NCI-H1694 (cell line): ENCODE measurements at places on chromosomes 5 and 9.

DNA sequence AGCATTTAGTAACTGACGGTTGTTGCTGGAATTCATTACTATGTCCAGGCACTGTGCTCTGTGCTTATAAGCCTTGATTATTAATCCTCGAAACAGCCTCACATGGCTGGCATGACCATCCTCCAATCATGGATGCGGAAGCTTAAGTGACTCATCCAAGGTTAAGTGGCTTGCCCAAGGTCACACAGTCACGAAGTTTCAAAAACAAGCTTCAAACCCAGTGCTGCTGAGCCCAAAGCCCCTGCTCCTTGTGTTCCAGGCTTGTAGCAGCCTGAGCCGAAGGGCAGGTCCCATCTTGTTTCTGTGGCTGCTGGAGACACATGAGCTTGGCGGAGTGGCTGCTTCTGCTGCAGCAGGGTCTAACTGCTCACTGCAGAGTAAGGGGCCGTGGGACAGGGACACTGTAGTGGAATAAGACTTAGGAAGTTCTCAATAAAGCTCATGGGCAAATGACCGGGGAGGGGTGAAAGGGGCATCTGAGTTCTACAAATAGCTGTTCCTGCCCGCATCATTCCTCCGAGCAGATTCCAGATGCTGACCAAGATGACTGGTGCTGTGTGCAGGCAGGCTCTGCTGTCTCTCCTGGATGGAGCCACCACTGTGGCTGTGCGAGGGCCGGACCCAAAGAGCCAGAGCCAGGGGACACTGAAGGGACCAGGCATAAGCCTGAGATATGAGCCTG, 32.4 kb downstream of the WHRN start:
- peak; percentile 28 for DNase-seq

DNA sequence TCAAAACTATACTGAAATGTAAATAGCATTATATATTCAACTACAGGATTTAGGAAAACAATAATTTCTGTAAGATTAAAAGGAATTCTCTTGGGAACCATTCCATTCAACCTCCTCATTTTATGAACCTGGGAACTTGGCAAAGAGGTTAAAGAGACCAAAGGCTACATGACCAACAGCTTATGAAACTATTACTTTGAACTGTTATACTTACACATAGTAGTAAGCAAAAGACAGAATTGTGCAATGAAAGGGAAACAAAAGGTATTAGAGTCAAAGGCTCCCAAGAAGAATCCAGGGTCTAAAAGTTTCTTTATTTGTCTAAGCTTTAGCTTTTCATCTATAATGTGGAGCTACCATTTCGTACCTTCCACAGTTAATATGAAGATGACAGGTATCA, 7.2 kb downstream of the C9orf72 start:
- no peak for DNase-seq

GRCh38 chr5:72064801-72065570, 42.3 kb upstream of the MAP1B start:
- peak; percentile 29 for DNase-seq

- DNase-seq, result no peak
Measured at GRCh38 chr5:57172466-57173318, 1.2 kb upstream of the GPBP1 start.

GRCh38 chr5:112594941-112595340, 142.7 kb upstream of the APC start:
- no peak for DNase-seq

GRCh38 chr5:138594305-138595058, 19.3 kb upstream of the HSPA9 start:
- DNase-seq, result peak; percentile 30

- DNase-seq, result no peak
Measured at GRCh38 chr9:80873861-80874260, 815.5 kb downstream of the TLE1 start.

DNA sequence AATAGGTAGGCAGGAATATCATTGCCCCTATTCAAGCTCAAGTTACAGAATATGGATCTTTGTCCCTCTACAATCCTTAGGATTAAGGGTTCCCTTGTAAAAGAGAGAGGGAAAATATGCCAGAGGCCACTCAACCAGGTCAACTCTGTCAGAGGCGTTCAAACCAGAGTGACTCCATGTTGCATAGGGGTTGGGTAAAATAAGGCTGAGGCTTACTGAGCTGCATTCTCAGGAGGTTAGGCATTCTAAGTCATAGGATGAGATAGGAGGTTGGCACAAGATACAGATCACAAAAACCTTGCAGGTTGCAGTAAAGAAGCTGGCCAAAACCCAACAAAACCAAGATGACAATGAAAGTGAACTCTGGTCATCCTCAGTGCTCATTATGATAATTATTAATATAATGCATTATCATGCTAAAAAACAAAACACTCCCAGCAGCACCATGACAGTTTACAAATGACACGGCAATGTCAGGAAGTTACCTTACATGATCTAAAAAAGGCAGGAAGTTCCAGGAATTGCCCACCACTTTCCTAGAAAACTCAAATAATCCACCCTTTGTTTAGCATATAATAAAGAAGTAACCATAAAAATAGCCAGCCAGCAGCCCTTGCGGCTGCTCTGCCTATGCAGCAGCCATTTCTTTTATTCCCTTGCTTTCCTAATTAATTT, 64.8 kb downstream of the ERP44 start:
- DNase-seq, result no peak

DNA sequence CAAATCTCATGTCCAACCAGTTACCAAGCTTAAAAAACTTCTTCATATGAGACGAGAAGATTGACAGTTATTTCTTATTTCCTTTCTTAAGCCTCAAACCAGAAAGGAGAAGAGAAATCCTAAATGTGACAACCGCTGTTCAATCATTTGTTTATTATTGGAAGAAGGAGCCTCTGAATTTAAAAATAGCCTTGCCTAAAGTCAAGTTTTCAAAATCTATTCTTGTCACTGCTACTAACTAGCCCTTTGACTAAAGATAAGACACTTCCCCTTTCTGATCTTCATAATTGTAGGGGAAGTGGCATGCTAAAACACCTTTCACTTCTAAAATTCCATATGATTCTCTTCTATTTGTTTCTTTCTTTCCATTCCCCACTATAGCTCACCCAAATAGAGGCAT, 106.2 kb upstream of the EMB start:
- DNase-seq, result no peak

- no peak for DNase-seq
Measured at GRCh38 chr5:112687306-112687705, 50.4 kb upstream of the APC start.

DNA sequence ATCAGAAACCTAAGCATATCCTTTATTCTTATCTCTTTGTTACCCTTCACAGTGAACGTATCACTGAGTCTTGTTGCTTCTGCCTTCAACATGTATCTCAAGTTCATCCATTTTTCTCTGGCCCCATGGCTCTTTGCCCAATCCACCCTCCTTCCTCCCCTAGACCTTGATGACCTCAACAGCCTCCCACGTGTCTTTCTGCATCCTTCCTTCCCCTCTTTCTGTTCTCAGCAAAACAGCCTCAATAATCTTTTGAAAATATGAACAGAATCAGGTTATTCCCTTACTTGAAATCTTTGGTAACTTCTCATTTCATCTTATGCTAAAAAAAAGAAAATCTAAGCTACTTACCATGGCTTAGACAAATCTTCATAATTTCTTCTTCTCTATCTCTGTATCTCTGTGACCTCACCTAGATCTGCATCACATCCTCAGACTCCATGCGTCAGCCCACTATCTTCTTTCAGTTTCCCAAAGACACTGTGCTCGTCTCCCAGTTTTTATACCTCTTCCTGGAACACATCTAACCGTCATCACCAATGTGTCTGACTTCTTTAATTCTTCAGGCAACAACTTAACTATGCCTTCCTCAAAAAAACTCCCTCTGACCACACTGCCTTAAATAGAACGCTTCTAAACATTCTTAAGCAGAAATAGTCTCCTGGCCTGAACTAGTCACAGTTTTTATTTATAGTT, 208.0 kb downstream of the PARP8 start:
- DNase-seq, result no peak

GRCh38 chr5:67163863-67164595, 32.6 kb downstream of the CD180 start:
- DNase-seq, result no peak

- no peak for DNase-seq
Measured at GRCh38 chr5:58133216-58133615, 326.7 kb downstream of the PLK2 start.

DNA sequence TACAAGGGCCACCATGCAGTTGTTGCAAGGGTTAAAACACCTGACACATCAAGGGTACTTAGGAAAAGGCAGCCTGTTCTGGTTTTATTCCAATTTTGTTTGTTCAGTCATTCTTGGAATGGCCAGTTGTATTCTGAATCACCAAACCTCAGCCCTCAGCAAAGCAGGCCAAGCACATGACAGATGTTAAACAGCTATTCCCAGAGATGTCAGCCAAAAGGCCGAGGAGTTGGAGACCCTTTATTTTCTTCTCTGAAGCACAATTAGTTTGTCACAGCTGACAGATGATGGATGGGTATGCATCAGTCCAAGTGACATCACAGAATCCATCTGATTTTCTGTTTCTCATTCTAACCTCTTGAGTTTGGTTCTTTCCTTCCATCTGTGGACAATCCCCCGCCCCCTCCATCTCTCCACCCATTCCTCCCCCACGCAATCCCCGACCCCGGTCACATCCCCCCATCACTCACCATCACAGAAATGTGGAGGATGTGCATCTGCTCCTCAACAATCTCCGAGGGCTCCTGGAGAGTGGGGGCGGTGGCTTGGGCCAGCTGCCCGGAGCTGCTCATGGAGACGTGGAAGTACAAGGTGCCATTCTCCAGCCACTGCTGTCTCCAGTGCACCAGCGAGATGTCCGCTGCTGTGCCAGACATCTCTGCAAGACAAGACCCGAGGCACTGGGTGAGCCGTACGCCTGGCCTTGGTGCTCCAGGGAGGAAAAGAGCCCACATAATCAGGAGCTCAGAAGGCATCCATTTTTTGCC, 123.8 kb downstream of the ASTN2 start:
- DNase-seq, result no peak

GRCh38 chr9:129026442-129027223, 1.5 kb downstream of the SH3GLB2 start:
- no peak for DNase-seq

- no peak for DNase-seq
Measured at GRCh38 chr5:91160714-91161285, 222.3 kb downstream of the ARRDC3 start.

DNA sequence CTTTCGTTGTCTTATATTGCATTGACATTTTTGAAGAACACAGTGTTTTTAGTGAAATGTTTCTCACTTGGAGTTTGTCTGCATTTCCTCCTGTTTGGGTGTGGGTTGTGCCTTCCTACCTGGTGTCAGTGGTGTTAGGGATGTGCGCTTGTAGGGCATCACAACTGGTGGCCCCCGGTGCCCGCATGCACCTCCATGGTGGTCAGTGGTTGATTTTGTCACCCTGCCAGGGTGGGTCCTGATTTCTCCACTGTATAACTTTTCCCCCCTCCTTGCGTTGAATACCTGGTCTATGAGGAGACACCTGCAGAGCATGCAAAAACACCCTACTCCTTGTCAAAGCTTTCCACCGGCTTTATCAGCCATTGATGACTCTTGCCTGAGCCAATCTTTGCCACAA, 132.9 kb downstream of the BARX1 start:
- no peak for DNase-seq

- DNase-seq, result no peak
Measured at GRCh38 chr9:5563886-5564285, 53.6 kb downstream of the PDCD1LG2 start.

DNA sequence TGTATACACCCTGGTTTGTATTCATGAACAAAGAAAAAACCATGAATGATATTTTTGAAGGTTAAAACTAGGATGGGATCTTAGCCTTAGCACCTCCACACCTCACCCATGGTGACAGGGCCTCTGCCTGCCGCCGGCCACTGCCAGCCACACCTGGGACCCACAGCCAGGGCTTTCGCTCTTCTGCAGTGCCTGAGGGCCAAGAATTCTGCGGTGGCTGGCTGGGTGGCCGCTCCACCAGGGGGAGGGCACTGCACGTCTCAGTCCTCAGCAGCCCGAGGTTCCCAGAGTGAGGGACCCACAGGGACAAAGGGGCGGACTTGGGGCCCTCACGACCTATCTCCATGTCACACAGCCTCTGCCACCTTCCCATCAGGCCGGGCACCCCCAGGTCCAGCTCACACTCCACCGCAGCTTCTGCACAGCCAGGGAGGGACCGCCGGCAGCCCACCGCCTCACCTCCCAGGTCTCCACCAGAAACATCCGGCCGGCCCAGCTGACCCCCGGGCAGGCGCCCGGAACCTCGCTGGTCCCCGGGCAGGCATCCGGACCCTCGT, 6.9 kb downstream of the EXD3 start:
- no peak for DNase-seq

- DNase-seq, result no peak
Measured at GRCh38 chr5:36200513-36200912, 41.2 kb downstream of the NADK2 start.

- DNase-seq, result no peak
Measured at GRCh38 chr9:136353088-136353487, 10.5 kb downstream of the DNLZ start.

GRCh38 chr9:78666818-78667414, 370.0 kb downstream of the PSAT1 start:
- no peak for DNase-seq

GRCh38 chr5:16713386-16713928, 96.7 kb upstream of the RETREG1 start:
- DNase-seq, result no peak

DNA sequence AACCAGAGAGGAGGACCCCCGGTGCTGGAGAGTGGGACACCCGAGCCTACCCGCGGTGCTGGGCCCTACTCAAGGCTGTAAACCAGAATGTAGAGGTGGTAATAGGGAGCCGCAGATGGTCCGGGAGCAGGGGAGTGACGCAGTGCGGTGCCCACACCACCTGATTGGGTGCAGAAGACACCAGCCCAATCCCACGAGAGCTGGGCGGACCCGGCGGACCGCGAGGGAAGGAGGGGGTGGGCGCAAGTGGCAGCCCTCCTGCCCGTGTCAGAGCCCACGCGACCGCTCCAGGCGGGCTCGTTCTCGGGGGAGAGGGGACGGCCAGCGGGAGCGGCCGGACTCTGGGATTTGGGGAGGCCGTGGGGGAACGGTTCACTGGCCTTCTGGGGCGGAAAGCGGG, 71.2 kb downstream of the C9orf50 start:
- DNase-seq, result no peak

- DNase-seq, result no peak
Measured at GRCh38 chr9:72165821-72166547, 16.7 kb downstream of the GDA start.

DNA sequence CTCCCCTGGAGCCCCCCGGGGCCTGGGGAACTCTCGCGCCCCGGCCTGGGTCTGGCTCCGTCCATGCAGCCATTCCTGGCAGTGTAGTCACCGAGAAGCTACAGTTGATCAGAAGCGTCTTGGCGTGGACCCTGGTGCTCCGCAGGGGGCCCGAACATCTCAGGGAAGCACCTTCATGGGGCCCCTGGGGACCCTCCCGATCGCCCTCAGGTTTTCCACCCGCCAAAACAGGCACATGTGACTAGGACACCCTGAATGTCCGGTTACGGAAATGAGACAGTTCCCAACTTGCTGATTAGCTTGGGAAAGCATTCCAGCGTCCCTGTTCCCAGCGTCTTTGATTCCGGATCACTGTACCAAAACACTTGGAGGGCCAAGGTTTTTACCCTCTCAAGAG, 472 bp downstream of the FBXO4 start:
- DNase-seq, result peak; percentile 9
